ENCODE measurements at places on chromosomes 5 and 9. TPM values are rescaled to one million over a fixed set of nuclear protein-coding genes. Genes with fewer than 3 reads are reported as not detected.

Gene DAB2
- 106 TPM for total RNA-seq

Gene ORM2
- not detected for total RNA-seq

Gene CDC42SE2
- 23.2 TPM for total RNA-seq

Gene SLC44A1
- 78.0 TPM for total RNA-seq

Gene ERCC6L2
- total RNA-seq, result 85.5 TPM

Gene FLT4
- 0.11 TPM for total RNA-seq

Gene QRFP
- not detected for total RNA-seq

Gene BTNL8
- total RNA-seq, result not detected

Gene PCDHGC3
- 39.6 TPM for total RNA-seq

Gene UGT3A1
- not detected for total RNA-seq
